ENCODE measurements at places on chromosomes 7 and 10.

DNA sequence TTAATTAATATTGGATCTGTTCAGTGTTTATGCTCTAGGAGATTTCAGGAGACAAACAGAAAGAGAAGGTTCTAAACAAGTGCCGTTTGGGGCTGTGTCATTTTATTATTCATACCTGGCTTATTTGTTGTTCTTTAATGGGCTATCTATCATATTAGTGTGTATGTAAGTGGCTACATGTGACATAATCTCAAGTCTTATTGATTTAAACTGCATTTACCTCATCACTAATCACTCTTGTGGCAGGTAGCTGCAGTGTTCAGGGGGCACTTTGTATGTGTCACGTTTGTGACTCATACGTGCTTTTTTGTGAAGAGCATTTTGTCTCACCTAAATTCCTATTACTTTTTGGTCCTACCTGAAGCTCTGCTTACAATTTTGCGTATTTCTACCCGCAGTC, 95.4 kb downstream of the EXOC4 start:
- H3K27me3 ChIP-seq: no peaks in the 10 kb centered on the region
- H3K36me3 ChIP-seq: no peaks in the 10 kb centered on the region
- H3K4me3 ChIP-seq: no peak overlapping the region
- H3K4me1 ChIP-seq: peaks cover 16% of the 10 kb centered on the region
- DNase-seq: no peak

GRCh38 chr10:46028584-46029460, 1.6 kb downstream of the NCOA4 start:
- H3K27ac ChIP-seq: peak overlapping the region; percentile 91
- H3K4me3 ChIP-seq: peak overlapping the region; percentile 77
- DNase-seq: peak; percentile 55
- H3K36me3 ChIP-seq: no peaks in the 10 kb centered on the region
- peaks cover 46% of the 10 kb centered on the region for H3K4me1 ChIP-seq

DNA sequence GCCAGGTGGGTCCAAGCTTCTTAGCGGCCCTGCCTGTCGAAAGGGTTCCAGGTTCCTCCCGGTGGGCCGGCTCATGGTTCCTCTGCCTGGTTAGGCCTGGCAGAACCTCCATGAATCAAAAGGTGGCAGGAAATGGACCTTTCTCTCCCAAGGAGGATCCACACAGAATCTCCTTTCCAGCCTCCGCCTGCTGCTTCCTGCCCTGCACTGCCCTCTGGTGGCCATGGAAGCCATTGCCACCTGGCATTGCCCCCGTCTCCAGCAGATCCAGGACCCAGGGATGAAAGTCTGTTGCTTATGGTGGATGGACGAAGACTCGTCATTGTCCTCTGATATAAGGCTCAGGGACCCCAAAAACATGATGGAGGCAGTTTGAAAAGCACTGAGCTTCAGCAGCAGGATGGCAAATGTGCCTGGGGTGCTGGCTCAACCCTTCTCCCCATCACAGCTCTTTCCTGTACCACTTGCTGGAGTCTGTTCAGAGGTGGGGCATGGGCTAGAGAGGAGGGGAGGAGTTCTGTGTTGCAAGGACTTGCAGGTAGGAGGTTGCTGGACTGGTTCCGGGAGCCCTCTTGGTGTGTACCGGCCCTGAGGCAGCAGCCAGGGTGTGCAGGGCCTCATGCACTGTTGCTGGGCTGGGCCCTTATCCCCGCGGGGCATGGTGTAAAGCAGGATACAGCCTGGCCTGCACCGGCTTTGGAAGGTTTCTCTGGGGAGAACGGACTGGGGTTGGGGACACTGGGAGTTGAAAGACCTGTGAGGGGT, 11.3 kb upstream of the INMT start:
- no peaks in the 10 kb centered on the region for H3K27me3 ChIP-seq
- no peak overlapping the region for H3K27ac ChIP-seq
- H3K4me1 ChIP-seq: no peaks in the 10 kb centered on the region
- no peak overlapping the region for H3K4me3 ChIP-seq
- H3K36me3 ChIP-seq: no peaks in the 10 kb centered on the region

DNA sequence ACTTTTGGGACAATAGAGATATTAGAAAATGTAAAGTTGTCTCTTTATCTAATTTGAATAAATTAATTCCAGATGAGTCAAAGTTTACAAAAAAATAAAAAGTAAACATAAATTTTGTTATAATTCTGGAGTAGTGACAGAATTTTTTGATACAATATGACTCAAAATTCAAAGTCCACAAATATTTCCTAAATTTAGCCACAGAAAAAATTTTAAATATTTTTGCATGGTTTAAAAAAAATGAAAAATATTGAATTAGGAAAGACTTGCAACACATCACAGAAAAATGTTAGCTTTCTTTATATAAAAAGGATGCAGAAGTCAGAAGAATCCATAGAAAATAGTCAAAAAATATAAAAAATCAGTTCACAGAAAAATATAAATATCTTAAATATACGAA, 117.7 kb downstream of the ARHGAP21 start:
- no peaks in the 10 kb centered on the region for H3K27me3 ChIP-seq
- DNase-seq: no peak
- no peak overlapping the region for H3K4me3 ChIP-seq
- H3K36me3 ChIP-seq: peaks cover 26% of the 10 kb centered on the region
- H3K27ac ChIP-seq: no peak overlapping the region

DNA sequence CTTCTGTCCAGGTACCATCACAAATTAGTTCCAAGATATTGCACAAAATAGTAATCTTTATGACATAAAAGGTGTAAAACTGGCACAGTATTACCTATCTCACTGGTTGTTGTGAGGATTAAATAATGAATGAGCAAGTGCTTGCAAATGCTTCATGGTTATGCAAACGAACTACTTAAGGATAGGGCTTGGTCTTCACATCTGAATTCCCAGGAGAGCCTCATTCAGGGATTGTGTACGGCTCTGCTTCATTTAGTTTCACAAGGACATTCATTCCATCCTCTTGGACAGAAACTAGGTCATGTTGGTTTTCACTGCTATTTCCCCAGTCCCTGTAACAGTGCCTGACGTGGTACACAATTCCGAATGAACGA, 12.1 kb downstream of the ABCA13 start:
- no peak for DNase-seq
- H3K4me3 ChIP-seq: no peak overlapping the region
- no peaks in the 10 kb centered on the region for H3K4me1 ChIP-seq
- no peaks in the 10 kb centered on the region for H3K27me3 ChIP-seq
- no peaks in the 10 kb centered on the region for H3K36me3 ChIP-seq

DNA sequence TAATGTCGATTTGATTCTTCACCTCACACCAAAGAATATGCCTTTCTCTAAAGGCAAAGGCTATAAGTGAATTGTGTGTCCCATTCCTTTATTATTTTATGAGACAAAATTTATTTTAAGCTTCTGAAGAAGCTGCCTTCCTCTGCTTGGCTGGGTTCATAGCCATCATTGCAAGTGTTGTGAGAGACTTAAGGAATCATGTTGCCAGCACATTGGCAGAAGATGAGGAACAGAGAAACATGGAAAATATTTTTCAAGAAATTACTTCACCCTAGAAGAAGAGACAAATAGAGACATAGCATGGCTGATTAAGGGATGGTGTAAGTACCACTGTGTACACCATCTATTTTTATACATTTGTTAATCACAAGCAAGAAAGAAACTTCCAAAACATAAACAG, 230.1 kb upstream of the SEMA3E start:
- H3K4me1 ChIP-seq: no peaks in the 10 kb centered on the region
- DNase-seq: no peak
- no peak overlapping the region for H3K27ac ChIP-seq
- H3K27me3 ChIP-seq: no peaks in the 10 kb centered on the region
- no peaks in the 10 kb centered on the region for H3K36me3 ChIP-seq
- no peak overlapping the region for H3K4me3 ChIP-seq

DNA sequence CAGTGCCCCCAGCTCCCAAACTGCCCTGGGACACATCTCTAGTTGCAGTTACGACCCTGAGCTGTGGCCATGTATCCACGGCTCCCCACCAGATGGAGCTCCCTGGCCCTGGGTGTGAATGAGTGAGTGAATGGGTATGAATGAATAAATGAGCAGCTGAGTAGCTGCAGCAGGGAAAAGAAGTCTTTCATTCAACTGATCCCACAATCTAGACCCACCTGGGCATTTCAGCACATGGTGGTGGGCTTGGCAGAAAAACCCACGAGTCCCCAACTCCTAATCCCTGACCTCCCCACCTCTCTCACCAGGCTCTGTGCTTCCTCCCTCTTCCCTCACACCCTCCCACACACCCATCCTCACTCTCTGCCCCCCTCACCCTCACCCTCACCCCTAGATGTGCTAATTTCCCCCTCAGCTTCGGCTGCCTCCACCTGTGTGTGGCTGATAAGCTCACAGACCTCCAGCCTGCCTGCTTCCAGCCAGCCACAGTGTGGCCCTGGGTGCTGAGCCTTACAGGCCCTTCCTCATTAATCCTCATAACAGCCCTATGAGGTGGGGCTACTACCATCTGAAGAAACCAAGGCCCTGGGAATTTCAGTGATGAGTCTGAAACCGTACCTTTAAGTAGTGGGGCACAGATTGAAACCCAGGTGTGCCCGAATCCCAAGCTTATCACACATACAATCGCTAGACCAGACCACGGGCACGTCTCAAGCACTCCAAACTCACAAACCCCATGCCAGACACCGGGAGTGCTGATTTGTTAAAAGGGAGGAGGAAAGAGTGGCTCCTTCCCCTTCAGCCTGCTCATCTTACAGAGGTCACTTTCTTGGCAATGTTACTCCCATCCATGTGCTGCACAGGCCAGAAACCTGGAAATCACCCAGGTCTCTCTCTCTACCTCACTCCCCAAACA, 2.2 kb upstream of the ATP6V1F start:
- H3K27ac ChIP-seq: peak overlapping the region; percentile 79
- peaks cover 25% of the 10 kb centered on the region for H3K36me3 ChIP-seq
- H3K4me1 ChIP-seq: peaks cover 4% of the 10 kb centered on the region
- no peaks in the 10 kb centered on the region for H3K27me3 ChIP-seq
- no peak for DNase-seq
- H3K4me3 ChIP-seq: no peak overlapping the region

DNA sequence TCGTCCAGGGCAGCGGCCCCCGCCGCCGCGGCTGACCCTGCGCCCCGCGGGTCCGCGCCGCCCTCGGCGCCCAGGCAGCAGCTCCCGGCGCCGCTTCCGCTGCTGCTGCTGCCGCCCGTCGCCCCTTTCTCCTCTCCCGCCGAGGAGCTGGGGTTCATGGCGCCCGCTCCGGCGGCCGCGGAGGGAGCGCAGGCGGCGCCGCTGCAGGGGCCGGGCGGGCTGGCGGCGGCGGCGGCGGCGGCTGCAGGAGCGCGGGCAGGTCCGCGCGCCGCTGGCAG, 286 bp downstream of the DGKI start:
- H3K4me1 ChIP-seq: peaks cover 18% of the 10 kb centered on the region
- no peak for DNase-seq
- no peaks in the 10 kb centered on the region for H3K36me3 ChIP-seq
- peak overlapping the region; percentile 46 for H3K4me3 ChIP-seq
- peaks cover 31% of the 10 kb centered on the region for H3K27me3 ChIP-seq
- no peak overlapping the region for H3K27ac ChIP-seq

DNA sequence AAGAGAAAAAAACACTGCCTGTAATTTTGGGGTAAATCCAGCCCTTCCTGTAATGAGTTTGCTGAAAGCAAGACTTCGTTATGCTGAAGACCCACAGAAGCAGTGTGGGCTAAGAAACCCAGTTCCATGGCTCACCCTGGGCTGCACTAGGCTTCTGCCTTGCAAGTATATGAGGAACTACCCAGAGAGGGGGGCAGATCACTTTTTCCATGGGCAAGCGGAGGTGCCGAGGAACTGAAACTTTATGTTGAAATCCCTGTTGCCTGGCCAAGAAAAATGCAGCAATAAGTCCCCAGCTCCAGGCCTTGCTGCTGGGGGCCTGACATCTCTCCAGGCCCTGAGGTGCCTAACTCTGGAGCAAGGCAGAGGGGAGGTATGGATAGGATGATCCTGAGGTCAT, 8.5 kb downstream of the RASSF4 start:
- no peak overlapping the region for H3K4me3 ChIP-seq
- H3K27me3 ChIP-seq: no peaks in the 10 kb centered on the region

- no peak overlapping the region for H3K4me3 ChIP-seq
- no peak overlapping the region for H3K27ac ChIP-seq
- DNase-seq: no peak
- H3K36me3 ChIP-seq: no peaks in the 10 kb centered on the region
- H3K4me1 ChIP-seq: no peaks in the 10 kb centered on the region
Observed at GRCh38 chr10:117745301-117745700, 202.8 kb downstream of the EMX2 start.

- no peaks in the 10 kb centered on the region for H3K36me3 ChIP-seq
- no peak overlapping the region for H3K4me3 ChIP-seq
- peak; percentile 39 for DNase-seq
Observed at GRCh38 chr10:78231939-78232338, 198.3 kb downstream of the RPS24 start.

DNA sequence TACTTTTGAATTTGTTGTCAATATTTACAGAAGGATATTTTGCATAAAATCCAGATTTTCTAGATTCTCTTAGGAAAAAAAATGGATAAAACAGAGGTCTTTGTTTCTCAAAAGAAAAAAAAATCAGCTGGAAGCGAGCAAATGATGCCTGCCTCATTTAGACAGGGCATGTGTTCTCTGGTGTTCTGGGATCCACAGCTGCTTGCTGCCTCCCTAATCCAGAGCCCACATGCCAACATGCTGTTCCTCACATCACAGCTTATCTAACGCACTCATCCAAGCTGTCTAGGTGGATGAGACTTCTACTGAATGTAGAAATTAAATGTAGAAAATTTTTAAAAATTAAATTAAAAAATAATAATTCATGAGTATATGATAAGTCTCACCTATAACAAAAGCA, 630.1 kb downstream of the SORCS1 start:
- no peaks in the 10 kb centered on the region for H3K4me1 ChIP-seq
- no peak for DNase-seq
- H3K4me3 ChIP-seq: no peak overlapping the region
- H3K27me3 ChIP-seq: no peaks in the 10 kb centered on the region
- no peaks in the 10 kb centered on the region for H3K36me3 ChIP-seq
- H3K27ac ChIP-seq: no peak overlapping the region

GRCh38 chr10:18303851-18304801, 163.9 kb downstream of the CACNB2 start:
- no peak overlapping the region for H3K27ac ChIP-seq
- no peak overlapping the region for H3K4me3 ChIP-seq

GRCh38 chr7:128911423-128912031, 1.0 kb upstream of the KCP start:
- no peaks in the 10 kb centered on the region for H3K4me1 ChIP-seq
- no peak overlapping the region for H3K4me3 ChIP-seq
- peak; percentile 59 for DNase-seq

- H3K27ac ChIP-seq: no peak overlapping the region
- no peak overlapping the region for H3K4me3 ChIP-seq
- peaks cover 5% of the 10 kb centered on the region for H3K4me1 ChIP-seq
- no peaks in the 10 kb centered on the region for H3K36me3 ChIP-seq
- H3K27me3 ChIP-seq: peaks cover 5% of the 10 kb centered on the region
- no peak for DNase-seq
Observed at GRCh38 chr10:86071758-86072157, 294.8 kb downstream of the GRID1 start.

Measured in cardiac muscle cell (in vitro differentiated cells and primary cell).